ENCODE measurements at places on chromosomes 12 and 14.

- no peak for DNase-seq
These were observed 209.9 kb downstream of the GALC start for GRCh38 chr14:87783071-87783470.

DNA sequence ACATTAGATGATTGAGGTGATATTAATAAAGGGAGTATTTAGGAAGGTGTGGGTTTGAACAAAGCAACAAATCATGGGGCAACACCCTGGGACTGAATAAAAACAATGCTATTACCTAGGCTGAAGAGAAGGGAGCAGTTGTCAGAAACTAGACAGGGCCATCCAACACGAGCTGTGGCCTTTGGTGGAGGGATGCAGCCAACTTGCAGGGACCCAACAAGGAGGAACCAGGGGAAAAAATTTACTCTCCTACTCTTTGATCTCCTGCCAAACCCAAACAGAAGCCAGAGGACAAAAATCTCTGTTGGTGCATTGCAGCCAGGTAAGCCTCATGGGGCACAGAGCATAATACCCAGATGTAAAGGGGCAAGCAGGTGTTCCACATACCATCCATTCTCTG is 12.0 kb downstream of the SLC39A2 start:
- no peak for DNase-seq

DNA sequence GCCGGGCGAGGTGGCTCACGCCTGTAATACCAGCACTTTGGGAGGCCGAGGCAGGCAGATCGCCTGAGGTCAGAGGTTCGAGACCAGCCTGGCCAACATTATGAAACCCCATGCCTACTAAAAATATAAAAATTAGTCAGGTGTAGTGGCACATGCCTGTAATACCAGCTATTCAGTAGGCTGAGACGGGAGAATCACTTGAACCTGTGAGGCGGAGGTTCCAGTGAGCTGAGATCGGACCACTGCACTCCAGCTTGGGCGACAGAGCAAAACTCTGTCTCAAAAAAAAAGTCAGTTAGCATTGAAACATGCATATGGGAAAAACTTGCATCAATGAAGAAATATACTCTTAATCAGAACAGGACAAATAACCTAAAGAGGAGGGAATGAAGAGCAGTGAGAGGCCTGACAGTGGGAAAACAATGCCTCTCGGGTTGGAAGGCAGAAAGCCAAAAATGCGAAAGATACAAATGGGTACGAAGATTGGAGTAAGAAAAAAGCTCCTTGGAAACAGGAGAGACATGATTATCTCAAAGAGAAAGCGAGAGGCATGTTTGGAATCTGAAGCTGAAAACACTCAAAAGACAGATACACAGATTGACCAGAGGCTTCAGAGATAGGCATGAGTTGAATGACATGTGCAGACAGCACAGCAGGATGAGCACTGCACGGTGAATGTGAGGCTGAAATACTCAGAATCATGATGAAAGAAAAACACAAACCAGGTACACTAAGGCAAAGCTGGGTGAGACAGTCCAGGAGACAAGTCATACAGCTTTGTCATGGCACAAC is 30.6 kb downstream of the RESF1 start:
- no peak for DNase-seq

GRCh38 chr14:92514844-92515514 is 1.4 kb downstream of the RIN3 start:
- no peak for DNase-seq

DNA sequence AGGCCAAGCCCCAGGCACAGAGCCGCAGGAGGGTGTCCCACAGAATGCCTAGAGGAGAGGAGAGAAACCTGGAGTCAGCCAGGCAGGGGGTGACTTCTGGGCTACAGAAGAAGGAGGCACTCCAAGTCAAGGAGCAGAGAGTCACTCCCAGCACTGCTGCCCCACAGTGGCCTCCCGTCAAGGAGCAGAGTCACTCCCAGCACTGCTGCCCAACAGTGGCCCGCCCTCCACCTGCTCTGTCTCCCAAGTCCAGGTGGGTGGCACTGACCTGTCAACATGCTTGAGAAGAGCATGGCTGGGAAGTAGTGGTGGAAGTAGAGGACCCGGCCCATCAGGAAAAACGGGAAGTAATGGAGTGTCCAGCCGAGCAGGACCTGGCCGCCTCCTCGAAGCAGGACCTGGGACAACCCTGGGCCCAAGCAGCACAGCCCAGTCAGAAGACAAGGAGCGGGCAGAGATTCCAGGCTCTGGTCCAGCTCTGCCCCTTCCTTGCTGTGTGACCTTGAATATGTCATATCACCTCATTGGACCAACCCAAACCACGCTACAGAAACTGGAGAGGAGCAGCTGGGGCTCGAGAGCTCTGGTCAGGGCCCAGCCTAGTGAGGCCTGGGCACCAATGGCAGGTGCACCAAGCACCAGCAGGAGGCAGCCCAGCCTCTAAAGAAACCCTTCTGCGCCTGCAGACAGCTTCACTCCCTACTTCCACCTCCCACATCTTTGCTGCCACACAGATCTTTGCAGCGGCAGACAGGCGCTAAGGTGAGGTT is 7.6 kb upstream of the NGB start:
- DNase-seq: no peak

DNA sequence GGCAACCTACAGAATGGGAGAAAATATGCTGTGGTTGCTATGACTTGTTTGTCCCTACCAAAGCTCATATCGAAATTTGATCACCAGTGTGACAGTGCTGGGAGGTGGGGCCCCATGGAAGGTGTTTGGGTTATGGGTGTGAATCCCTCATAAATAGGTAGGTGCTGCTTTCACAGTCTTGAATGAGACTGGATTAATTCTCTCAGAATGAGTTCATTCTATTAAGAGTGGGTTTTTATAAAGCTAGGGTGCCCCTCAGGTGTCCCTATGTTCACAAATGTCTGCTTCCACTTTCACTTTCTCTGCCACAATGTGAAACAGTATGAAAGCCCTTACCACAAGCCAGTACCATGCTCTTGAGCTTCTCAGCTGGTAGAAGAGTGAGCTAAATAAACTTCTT is 133.5 kb downstream of the CPNE8 start:
- DNase-seq: no peak

- no peak for DNase-seq
These were observed 37.0 kb downstream of the ALDH1L2 start for GRCh38 chr12:105047308-105047707.

GRCh38 chr12:69102856-69103255 is 136.5 kb upstream of the CPSF6 start:
- no peak for DNase-seq

DNA sequence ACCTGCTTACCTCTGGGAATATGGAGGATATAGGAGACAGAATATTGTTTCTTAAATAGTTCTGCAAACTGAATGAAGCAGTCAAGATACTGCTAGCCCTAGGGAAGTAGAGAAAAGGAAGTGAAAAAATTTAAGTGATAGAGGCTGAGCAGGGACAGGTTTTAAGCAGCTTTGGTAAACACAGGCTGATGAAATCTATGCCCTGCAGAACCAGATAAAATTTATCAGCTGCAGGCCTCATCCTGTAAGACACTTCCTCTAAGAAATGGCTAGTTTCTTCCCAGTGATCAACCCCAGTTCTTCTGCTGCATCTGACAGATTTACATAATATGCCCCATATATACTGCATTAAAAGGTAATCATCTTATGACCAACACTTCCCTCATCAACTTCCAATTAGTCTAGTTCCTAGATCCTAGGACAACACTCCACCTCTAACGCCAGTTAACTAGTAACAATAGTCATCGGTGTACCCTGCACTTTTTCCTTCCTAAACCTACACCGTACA is 1.3 kb upstream of the ESYT1 start:
- DNase-seq: no peak

GRCh38 chr12:123520567-123521474 is 12.7 kb downstream of the RILPL1 start:
- DNase-seq: no peak

DNA sequence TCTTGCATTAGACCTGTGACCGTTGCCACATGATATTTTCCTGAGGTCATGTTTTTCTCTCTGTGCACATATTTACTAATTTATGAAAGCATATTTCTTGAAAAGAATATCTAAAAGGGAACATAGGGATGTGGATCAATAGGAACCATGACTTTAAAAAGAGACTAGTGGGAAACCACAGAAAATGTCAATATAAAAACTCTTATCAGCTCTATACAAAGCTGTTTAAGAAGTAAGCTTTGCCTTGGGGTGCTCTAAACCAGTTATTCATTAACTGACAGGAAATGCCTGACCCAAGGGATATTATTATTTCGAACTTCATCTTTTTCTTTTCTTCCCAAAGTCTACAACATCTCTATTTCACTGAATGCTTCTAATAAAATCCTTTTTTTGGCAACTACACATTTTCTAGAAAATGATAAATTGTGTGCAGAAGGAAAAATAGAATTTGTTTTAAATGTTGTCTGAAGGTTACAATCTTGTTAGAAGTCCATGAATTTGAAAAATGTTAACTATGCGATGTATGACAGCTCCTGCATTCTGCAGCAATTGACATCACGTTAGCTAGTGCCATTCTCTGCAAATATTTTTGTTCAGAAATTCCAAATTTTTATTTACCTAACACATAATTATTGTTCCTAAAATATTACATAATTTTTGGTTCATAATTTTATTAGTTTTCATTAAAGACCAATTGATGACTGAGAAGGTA is 345.0 kb downstream of the SLC16A7 start:
- no peak for DNase-seq

DNA sequence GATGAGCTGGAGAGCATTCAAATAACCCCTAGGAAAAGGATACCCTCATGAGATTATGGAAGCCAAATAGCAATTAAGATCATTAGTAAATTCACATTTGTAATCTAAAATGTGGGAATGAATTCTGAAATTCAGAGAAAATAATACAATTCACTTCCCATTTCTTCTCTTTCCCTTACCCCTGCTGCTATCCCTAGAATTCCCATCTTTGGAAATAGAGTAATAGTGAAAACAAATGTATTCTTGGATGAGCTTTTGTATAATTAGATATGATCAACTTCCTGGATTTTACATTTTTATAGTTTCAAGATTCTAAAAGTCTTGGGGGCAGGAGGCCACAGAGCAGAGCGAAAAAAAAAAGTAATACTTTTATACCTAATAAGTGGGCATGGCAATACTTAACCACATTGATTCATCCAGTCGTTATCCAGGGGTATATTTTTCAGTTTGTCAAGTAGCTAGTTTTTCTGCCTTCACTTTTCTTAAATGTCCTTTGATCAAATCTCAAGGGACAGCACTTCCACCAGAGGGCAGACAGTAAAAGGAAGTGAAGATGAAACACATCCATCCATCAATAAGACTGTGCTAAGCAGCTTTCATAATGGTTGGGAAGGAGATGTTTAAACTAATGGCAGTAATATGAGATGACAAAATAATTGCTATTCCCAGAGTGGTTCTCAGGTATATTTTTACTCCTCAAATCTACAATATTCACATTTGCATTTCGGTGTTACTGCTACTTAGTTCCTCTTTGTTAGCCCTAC is 401.3 kb downstream of the DIO2 start:
- DNase-seq: no peak

DNA sequence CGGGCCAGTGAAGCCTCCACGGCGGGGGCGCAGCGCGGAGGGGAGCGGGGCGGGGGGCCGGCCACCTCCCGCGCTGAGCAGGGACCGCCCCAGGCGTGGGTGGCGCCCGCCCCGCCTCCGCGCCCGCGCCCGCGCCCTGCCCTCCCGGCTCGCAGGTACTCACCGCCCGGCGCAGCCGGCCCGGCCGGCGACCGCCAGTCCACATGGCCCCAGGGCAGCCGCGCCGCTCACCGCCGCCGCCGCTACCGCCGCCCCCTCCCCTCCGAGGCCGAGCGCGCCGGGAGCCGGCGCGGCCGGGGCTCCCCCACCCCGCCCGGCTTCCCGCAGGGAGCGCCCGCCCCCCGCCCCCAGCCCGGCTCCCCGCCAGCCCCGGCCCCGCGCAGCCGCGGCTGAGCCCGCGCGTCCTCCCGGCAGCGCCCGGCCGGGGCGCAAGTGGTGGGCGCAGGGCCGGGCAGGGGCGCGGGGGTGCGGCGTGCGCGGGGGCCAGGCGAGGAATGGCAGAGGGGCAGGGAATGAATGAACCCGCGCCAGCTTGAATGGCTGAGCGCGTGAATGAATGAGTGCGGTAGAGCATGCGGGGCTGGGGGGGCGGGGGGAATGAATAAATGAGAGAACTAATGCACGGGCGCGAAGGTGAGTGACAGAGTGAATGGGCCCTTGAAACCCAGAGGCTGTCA is at the start of gene BEGAIN:
Gene BEGAIN, minus strand, starts transcription at position 332 of the 677 bp plus-strand sequence. Its CDS starts 127 bp downstream, at position 205.
- DNase-seq: no peak

DNA sequence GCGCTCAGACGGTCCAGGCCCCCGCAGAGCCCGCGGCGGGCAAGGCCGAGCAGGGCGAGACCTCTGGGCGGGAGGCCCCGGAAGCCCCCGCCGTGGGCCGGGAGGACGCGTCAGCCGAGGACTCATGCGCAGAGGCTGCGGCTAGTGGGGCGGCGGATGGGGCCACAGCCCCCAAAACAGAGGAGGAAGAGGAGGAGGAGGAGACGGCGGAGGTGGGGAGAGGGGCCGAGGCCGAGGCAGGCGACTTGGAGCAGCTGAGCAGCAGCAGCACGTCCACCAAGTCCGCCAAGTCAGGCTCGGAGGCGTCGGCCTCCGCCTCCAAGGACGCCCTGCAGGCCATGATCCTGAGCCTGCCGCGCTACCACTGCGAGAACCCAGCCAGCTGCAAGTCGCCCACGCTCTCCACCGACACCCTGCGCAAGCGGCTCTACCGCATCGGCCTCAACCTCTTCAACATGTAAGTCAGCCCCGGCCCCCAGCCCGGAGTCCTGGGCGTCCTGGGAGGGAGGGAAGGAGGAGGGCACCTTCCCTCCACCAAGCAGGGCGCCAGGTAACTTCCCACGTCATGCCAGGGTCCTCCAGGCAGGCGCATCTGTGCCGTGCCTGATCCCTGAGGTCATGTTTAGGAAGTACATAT is 72.4 kb downstream of the IQSEC3 start:
- no peak for DNase-seq

DNA sequence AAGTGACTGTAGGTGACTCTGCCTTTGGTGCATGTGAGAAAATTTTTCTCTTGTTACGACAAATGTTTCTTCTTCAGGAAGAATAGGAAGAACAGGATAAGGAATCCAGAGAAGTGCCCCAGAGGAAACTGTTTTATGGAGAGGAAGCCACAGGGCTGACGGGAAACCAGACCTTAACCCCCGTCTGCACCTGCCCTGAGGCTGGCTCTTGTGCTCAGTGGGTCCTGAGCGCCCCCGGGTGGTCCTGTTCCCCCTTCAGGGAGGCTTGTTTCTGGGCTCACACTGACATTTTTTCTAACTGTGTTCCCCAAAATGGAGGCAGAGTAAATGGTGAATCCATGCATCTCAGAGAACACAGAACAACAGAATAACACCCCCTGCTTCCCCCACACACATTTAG is 691.8 kb downstream of the TMEM121 start:
- no peak for DNase-seq
